ENCODE measurements at places on chromosomes 6 and 20.

DNA sequence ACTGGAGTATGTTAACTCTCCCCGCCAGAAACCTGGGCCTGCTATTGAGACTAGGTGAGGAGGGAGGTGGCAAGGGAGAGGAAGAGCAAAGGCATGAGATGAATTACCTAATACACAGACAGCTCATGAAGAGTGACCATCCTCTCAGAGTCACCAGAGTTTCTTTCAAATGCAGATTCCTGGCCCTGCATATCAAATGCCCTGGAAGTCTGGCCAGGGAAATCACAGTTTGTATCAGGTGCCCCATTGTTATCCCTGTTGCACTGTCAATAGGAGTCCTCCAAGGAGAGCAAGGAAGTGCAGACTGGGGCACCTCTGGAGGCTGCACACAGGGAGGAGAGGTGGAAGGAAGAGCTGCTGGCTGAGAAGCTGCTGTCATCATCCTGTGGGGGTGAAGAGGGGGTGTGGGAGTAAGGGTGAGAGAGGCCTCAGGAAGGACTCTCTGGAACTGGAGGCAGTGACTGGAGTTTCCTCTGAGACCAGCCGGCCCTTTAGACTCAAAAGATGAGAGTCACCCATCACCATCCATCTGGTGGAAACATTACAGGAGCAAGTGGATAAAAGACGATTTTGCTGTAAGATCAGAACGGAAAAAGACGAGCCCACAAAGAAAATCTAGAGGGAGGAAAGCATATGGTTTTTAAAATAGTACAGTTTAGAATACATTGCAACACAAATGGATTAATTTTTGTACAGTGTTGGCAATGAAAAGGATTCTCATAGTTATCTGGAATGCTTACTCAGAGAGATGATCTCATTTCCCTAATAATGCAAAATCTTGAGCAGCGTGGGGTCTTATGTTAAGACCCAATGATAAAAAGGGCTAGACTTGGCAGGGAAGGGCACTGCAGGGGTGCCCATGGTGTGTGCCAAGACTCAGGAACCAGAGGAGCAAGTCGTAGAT, 268.1 kb downstream of the UST start:
- DNase-seq: peak; percentile 88

DNA sequence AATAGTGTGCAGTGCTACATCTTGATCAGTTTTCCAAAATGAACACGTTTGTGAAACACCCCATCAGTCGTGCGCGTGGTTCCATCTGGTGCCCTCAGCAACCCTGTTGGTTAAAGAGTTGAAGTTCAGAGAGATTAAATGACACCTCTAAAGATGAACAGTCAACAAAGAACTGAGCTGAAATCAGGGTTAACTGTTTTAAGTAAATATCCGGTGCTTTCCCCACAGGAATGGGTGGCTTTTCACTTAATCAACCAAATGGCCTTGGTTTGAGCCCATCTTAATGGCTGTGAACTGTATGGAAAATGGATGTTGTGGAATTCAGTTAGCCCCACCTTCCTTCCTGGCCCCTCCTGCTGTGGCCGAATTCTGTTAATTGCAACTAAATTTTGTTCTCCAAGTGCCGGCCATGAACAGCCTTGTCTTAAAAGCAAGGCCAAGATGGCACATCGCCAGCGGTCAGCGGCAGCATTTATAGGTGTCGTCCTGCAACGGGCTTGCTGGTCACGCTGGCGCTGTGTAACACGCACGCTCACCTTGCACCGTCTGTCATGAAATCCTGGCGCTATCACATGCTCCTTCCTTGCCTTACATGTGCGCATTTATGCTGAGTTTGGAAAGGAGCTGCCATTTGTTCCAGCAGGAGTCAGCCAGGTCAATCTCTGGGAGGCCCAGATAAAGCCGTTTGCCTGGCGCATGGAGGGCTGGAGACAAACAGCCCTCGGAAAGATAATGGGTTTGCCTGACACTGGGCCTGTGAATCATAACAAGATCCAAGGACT, 164.5 kb downstream of the ERMARD start:
- no peak for DNase-seq

- DNase-seq: no peak
Measured at GRCh38 chr6:91341473-91341872, 754.6 kb upstream of the MAP3K7 start.

GRCh38 chr6:151723152-151723551, 84.3 kb upstream of the ESR1 start:
- no peak for DNase-seq

DNA sequence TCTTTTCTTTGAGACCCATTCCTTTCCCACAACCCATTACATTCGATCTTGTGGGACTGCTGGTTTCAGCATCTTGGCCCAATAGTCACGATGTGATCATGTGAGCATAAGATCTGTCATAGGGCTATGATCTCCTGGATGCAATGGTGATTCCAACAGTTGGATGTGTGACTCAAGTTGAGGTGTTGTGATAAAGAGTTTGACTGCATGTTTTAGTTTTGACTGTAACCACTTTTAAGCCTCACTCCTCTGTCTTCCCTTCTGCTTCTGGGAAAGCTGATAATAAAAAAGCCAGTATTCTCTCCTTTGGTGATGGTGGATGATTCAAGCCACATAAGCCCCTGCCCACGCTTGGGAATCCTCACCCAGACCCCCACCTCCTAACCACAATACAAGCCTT, 117.0 kb upstream of the ASCC3 start:
- peak; percentile 88 for DNase-seq
